Natural killer cell treated with Interleukin-12 subunit alpha and Interleukin-12 subunit beta and Interleukin-15 and Interleukin-18, amount 100 ng/mL, for 72 hours (primary cell): ENCODE measurements at places on chromosomes 2 and 18. TPM values are rescaled to one million over a fixed set of nuclear protein-coding genes. Genes with fewer than 3 reads are reported as not detected.
A peak's percentile ranks its signal among the peaks of the same experiment; 100 is the strongest.

GRCh38 chr2:15836689-15837610 lies 103.4 kb upstream of the MYCN start:
- no peaks in the 10 kb centered on the region for H3K4me1 ChIP-seq
- no peak overlapping the region for H3K4me3 ChIP-seq
- no peaks in the 10 kb centered on the region for H3K36me3 ChIP-seq
- no peak overlapping the region for H3K27ac ChIP-seq
- no peak for DNase-seq
- no peaks in the 10 kb centered on the region for H3K27me3 ChIP-seq

DNA sequence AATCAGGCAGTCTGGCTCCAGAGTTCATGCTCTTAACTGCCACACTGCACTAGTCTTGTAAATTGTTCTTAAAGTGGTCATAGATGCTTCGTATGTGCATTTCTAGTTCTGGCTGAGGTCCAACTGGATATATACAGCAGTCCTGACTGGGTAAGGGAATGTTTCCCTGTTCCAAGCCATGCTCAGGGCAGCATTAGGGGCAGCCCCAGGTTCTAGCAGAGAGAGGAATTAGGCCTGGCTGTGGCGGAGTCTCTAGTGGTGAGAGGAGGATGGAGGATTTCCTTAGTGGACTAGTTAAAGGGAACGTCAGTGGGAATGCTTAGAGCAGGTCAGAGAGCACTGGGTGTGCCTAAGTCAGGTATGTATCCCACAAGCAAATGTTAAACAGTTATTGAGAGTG lies 28.0 kb downstream of the UBE2E3 start:
- no peak overlapping the region for H3K27ac ChIP-seq
- no peak overlapping the region for H3K4me3 ChIP-seq
- H3K36me3 ChIP-seq: no peaks in the 10 kb centered on the region
- H3K27me3 ChIP-seq: no peaks in the 10 kb centered on the region
- H3K4me1 ChIP-seq: peaks cover 16% of the 10 kb centered on the region
- DNase-seq: no peak

DNA sequence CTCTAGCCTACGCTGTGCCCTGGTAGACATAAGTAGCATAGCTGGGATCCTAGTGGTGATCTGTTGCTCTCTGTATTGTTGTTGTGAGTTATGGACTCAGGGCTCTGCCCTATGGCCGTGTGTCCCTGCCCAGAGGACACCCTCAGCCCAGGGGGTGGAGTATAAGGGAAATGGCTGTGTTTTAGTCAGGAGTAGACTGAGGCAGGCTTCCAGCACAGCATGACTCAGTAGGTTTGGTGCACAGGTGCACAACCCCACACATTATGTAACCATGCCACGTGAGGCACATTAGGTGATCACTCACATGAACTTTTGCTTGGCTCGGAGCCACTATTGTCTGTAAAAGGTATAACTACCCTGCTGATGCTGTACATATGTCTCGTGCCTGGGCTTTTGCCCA lies 59.9 kb upstream of the PEX13 start:
- no peak for DNase-seq
- peaks cover 21% of the 10 kb centered on the region for H3K4me1 ChIP-seq
- no peaks in the 10 kb centered on the region for H3K27me3 ChIP-seq
- no peak overlapping the region for H3K27ac ChIP-seq
- peaks cover 16% of the 10 kb centered on the region for H3K36me3 ChIP-seq

GRCh38 chr18:67514901-67515540 lies 1.5 kb downstream of the DSEL start:
- peaks cover 16% of the 10 kb centered on the region for H3K27me3 ChIP-seq
- no peak for DNase-seq
- H3K4me1 ChIP-seq: peaks cover 13% of the 10 kb centered on the region
- H3K27ac ChIP-seq: no peak overlapping the region
- peak overlapping the region; percentile 65 for H3K4me3 ChIP-seq
- no peaks in the 10 kb centered on the region for H3K36me3 ChIP-seq

- no peak overlapping the region for H3K4me3 ChIP-seq
- DNase-seq: no peak
- no peaks in the 10 kb centered on the region for H3K27me3 ChIP-seq
- H3K27ac ChIP-seq: no peak overlapping the region
Measured at GRCh38 chr2:61639721-61640120, 101.6 kb upstream of the XPO1 start.

DNA sequence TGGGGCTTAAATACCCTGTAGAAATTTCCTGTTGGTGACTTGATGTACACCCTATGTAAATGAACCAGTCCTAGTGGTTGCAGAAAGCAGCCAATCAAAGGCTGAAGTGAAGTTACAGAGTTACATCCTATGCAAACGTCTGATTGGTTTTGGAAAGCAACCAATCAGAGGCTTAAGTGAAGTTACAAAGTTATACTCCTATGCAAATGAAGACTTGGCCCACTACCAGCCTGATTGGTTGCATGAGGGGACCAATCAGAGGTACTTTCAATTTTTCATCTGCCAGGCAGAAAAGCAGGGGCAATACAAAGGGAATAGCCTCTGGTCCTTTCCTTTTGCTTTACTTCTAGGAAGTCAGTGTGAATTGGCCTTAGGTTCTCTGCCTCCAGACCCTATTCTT lies 13.6 kb upstream of the ZNF397 start:
- peaks cover 3% of the 10 kb centered on the region for H3K4me1 ChIP-seq
- no peak overlapping the region for H3K4me3 ChIP-seq
- H3K36me3 ChIP-seq: no peaks in the 10 kb centered on the region
- DNase-seq: no peak
- no peak overlapping the region for H3K27ac ChIP-seq
- peaks cover 8% of the 10 kb centered on the region for H3K27me3 ChIP-seq

DNA sequence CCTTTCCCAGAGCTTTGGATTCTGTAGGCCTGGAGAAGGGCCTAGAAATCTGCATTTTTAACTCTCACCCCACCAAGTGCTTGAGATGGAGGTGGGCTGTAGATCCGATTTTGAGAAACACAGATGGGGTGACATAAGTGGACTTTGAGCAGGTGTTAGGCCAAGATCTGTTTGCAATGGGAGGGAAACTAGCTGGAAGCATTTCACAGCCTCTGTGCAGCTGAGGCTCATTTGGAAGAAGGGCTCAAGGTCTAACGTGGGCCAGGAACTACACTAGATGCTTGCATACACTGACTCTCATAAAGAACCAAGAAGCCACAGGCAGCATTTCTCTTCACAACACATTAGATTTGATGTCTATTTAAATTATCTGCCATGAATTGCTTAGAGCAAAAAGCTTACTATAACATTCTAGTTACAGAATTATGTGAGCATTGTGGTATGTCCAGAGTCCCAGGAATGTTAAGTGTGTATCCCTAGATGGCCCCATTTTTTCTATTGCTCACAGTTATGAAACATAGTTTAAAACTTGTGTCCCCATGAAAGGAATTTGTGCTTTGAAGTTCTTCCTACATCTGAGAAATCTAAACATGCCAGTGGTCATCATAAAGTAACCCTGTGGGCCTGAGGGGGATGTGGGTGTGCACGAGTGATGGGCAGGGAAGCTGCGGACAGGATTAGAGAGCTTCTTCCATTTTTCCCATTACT lies 77.2 kb downstream of the CD28 start:
- no peaks in the 10 kb centered on the region for H3K36me3 ChIP-seq
- H3K4me1 ChIP-seq: peaks cover 26% of the 10 kb centered on the region
- no peak overlapping the region for H3K27ac ChIP-seq
- H3K27me3 ChIP-seq: no peaks in the 10 kb centered on the region
- no peak overlapping the region for H3K4me3 ChIP-seq

- peak overlapping the region; percentile 88 for H3K4me3 ChIP-seq
- no peaks in the 10 kb centered on the region for H3K36me3 ChIP-seq
- peaks cover 13% of the 10 kb centered on the region for H3K4me1 ChIP-seq
- H3K27ac ChIP-seq: no peak overlapping the region
- H3K27me3 ChIP-seq: peaks cover 25% of the 10 kb centered on the region
- no peak for DNase-seq
Measured at GRCh38 chr2:202032846-202033316, 774 bp upstream of the FZD7 start.

DNA sequence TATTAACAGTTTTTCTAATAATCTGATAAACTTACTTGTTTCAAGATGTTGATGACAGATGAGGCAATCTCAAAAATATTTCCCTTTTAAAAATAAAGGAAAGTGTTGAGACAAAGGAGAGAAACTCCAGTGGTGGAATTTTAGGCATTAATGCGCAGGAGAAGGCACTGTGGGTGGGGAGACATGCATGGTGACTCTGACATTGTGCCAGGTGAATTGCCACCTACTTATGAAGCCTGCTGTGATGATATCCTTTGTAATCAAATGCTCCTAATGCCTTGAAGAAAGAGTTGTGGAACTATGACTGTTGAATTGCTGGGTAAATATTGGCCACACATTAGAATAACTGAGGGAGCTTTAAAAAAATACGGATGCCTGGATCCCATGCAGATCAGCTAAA lies 101.4 kb downstream of the PLA2R1 start:
- H3K4me1 ChIP-seq: peaks cover 11% of the 10 kb centered on the region
- H3K4me3 ChIP-seq: no peak overlapping the region
- H3K27ac ChIP-seq: no peak overlapping the region
- H3K27me3 ChIP-seq: peaks cover 17% of the 10 kb centered on the region
- no peaks in the 10 kb centered on the region for H3K36me3 ChIP-seq
- DNase-seq: no peak

DNA sequence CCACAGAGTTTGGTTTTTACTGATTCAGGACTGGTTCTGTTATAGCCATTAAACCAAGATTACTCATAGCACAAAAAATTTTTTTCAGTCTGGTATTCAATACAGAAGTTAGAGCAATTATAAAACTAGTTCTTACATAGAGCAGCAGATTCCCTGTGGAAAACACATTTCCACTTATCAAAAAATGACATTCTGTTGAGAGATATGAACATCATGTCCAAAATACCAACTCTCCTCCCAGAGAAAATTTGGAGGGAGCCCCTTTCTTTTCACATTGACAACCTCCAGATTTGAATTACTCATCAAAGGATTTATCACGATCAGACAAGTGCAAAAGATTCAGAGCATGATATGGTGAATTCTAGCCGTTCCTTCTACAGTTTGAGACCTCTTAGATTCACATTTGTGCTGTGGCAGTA lies 126.8 kb upstream of the SERPINE2 start:
- peaks cover 29% of the 10 kb centered on the region for H3K27me3 ChIP-seq
- no peaks in the 10 kb centered on the region for H3K4me1 ChIP-seq
- no peak overlapping the region for H3K4me3 ChIP-seq

DNA sequence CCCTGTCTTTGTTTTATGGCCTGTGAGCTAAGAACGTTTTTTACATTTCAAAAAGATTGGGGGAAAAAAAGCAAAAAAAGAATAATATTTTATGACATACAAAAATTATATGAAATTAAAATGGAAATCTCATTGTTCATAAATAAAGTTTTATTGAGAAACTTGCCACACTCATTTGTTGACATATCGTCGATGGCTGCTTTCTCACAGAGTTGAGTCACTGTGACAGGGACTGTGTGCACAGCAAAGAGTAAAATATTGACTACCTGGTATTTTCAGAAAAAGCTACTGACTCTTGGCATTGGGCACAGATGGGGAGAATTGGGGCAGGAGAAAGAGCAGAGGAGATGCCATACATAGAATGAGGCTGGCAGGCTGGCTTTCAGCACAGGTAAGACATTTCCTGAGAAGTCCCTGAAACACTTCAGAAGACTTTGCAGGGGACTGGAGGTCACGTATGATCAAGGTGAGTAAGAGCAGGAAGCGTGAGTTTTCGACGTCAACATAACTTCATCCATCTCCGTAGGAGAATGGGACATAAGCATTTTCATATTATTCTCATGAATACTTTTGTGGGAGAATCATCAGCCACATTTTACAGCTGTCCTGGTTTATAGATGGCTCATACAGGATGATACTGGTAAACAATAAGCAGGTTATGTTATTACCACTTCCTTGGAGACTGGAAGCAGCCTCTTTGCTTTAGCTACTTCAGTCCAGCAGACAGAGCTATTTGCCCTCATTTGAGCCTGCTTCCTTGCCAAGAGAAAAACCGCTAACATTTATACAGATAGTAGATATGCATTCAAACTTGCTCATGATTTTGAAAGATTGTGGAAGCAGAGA lies 32.5 kb upstream of the PUM2 start:
- no peaks in the 10 kb centered on the region for H3K36me3 ChIP-seq
- no peak for DNase-seq
- H3K27me3 ChIP-seq: peaks cover under 1% of the 10 kb centered on the region

- H3K27me3 ChIP-seq: peaks cover 8% of the 10 kb centered on the region
- no peak overlapping the region for H3K27ac ChIP-seq
- DNase-seq: no peak
Measured at GRCh38 chr2:136487421-136487820, 277.9 kb upstream of the THSD7B start.

DNA sequence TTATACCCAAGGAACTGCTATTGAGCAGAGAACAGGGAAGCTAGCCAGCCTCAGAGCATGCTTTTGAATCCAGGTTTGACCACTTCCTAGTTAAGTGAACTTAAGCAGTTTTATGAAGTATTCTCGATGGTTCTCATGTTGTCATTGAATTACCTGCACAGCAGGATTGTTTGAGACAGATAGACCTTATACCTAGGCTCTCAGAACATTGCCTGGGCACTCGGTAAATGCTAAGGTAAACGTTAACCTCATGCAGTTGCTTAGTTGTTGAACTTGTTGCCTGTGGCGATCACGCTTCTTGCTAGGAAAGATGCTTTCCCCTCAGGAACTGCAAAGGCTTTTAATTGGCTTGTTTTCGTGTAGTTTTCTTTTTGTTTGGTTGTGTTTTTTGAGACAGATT lies 34.0 kb upstream of the CHMP1B start:
- H3K27ac ChIP-seq: no peak overlapping the region
- no peak for DNase-seq
- no peaks in the 10 kb centered on the region for H3K4me1 ChIP-seq
- no peaks in the 10 kb centered on the region for H3K36me3 ChIP-seq

GRCh38 chr2:201886504-201886903 lies 80.2 kb downstream of the CDK15 start:
- no peak overlapping the region for H3K27ac ChIP-seq
- peaks cover 57% of the 10 kb centered on the region for H3K27me3 ChIP-seq
- H3K4me1 ChIP-seq: peaks cover 12% of the 10 kb centered on the region
- H3K36me3 ChIP-seq: no peaks in the 10 kb centered on the region
- H3K4me3 ChIP-seq: no peak overlapping the region

- no peak for DNase-seq
Measured at GRCh38 chr2:238061315-238062202, 758 bp downstream of the SCLY start.

GRCh38 chr2:109417701-109418335 lies 195.9 kb downstream of the SEPTIN10 start:
- H3K36me3 ChIP-seq: no peaks in the 10 kb centered on the region
- DNase-seq: no peak
- H3K4me3 ChIP-seq: no peak overlapping the region
- no peaks in the 10 kb centered on the region for H3K4me1 ChIP-seq

- no peaks in the 10 kb centered on the region for H3K4me1 ChIP-seq
- no peak overlapping the region for H3K27ac ChIP-seq
- peaks cover 9% of the 10 kb centered on the region for H3K27me3 ChIP-seq
- H3K4me3 ChIP-seq: no peak overlapping the region
Measured at GRCh38 chr2:100984892-100985307, 17.2 kb upstream of the RPL31 start.

- H3K4me1 ChIP-seq: peaks cover 19% of the 10 kb centered on the region
- no peak for DNase-seq
- no peak overlapping the region for H3K4me3 ChIP-seq
- no peak overlapping the region for H3K27ac ChIP-seq
- no peaks in the 10 kb centered on the region for H3K27me3 ChIP-seq
- H3K36me3 ChIP-seq: no peaks in the 10 kb centered on the region
Measured at GRCh38 chr2:85287721-85288120, 40.1 kb downstream of the TGOLN2 start.

- H3K4me3 ChIP-seq: no peak overlapping the region
- H3K27me3 ChIP-seq: peaks cover 7% of the 10 kb centered on the region
- no peak for DNase-seq
- H3K27ac ChIP-seq: no peak overlapping the region
Measured at GRCh38 chr2:33238111-33238510, 238.3 kb upstream of the RASGRP3 start.

Gene ZNF892
- total RNA-seq: 4.1 TPM

Gene IL1R2
- total RNA-seq: not detected

Gene RPRM
- total RNA-seq: not detected

Gene SULT1C4
- total RNA-seq: not detected

Gene COLEC12
- total RNA-seq: not detected

Gene RAMP1
- 1.5 TPM for total RNA-seq
